Right ventricle myocardium superior (tissue), 1 donor: ENCODE measurements at places on chromosomes 3 and 15.

DNA sequence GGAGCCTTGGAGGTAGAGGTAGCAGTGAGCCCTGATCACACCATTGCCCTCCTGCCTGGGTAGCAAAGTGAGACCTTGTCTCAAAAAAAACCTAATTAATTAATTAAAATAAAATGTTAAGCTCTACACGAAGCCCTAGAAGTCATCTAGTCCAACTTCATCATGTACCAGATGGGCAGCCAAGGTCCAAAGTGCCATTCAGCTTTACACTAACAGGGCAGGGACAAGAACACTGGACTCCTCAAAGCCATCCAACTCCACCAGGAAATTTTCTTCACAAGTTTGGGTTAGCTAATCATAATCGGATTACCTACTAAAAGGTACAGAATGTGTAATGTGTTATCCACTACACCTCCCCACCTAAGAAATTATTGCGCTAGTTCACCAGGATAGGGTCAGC is 48.8 kb downstream of the WWTR1 start:
- no peak for DNase-seq

- DNase-seq: no peak
Measured at GRCh38 chr3:171028779-171029232, 2.3 kb upstream of the SLC2A2 start.

GRCh38 chr3:37556789-37557301 is 304.8 kb upstream of the CTDSPL start:
- no peak for DNase-seq

- DNase-seq: no peak
Measured at GRCh38 chr3:14900881-14901873, 46.2 kb upstream of the NR2C2 start.

DNA sequence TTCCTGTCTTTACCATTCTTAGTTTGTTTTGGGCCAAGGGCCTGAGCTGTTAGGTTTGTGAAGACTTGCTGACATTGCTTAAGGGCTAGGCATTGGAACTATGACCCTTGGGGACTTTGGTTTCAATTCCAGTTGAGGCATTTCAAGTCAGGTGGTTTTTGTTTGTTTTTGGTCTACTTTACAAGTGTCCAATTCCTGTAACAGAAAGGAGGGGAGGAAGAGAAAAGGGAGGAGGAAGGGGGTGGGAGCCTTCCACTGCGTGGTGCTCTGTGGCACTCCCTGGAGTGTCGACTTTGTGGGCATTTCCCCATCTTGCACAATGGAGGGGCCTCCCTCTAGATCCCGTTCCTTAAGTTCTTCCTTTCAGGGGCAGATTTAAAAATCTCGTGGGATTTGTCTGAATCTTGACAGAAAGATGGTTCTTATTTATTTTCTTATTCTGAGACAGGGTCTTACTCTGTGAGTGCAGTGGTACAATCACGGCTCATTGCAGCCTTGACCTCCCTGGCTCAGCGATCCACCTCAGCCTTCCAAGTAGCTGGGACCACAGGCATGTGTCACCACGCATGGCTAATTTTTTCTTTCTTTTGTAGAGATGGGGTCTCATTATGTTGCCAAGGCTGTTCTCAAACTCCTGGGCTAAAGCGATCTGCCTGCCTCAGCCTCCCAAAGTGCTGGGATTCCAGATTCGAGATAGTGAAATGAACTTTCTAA is 59.5 kb upstream of the RYK start:
- DNase-seq: no peak

GRCh38 chr15:55823191-55823670 is 80.3 kb upstream of the PRTG start:
- DNase-seq: no peak

- DNase-seq: peak; percentile 64
Measured at GRCh38 chr3:124772081-124772831, 42.0 kb downstream of the UMPS start.

DNA sequence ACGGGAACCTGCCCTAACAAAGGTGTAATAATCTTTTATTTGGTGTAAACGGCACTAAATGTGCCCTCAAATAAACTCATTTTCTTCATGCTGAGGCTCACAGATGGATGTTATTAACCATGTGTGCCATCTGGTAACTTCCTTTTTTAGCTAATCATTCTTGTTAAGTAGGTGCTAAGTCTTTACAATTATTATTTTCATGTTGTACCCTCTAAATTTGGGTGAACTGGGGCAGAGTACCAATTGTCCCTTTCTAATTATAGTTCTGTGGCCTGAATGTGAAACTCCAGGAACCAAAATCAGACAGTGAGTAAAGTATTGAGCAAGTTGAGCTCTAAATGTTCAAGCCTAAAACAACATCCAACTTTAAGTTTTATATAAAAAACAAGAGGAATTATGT is 220.7 kb upstream of the CADM2 start:
- DNase-seq: no peak

- DNase-seq: no peak
Measured at GRCh38 chr3:60453326-60453725, 797.9 kb downstream of the FHIT start.

DNA sequence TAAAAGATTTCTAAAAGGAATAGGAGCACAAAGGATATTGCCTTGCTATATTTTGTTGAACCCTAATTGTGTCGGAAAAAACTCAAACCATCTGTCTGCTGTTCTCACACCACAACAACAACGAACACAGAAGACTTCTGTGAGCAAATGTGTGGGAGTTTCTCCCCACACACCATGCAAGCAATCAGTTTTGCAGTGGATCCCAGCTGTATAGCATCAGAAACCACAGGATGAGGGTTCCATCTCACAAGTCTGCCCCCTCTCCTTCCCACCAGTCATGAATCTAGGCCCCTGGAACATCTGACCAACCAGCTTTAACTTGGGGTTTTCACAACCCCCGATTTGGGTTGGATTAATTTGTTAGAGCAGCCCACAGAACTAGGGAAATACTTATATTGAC is 91.3 kb upstream of the SLC4A7 start:
- no peak for DNase-seq

DNA sequence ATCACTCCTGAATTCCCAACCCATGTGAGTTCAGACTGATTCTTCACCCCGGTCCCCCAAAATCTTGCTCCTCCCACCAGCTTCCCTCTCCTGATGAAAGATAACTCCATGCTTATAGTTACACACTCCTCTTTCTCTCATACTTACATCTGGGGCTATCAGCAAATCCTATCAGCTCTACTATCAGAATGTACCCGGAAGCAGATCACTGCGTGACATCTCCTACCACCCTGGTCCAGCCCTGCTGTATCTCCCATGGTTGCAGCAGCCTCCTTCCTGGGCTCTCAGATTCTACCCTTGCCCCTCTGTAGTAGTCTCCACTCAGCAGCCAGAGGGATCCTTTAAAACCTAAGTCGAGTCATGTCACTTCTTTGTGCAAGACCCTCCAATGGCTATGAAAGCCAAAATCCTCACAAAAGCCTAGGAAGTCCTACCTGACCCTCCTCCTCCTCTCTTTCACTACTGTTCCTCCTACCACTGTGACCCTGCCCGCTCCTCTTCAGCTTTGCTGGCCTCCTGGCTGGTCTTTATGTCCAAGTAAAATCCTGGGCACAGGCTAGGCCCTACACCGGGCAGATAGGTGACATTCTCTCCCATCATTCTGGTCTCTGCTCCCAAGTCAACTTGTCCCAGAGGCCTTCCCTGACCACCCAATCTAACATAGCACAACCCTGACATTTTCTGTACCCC is 16.2 kb downstream of the XIRP1 start:
- no peak for DNase-seq

DNA sequence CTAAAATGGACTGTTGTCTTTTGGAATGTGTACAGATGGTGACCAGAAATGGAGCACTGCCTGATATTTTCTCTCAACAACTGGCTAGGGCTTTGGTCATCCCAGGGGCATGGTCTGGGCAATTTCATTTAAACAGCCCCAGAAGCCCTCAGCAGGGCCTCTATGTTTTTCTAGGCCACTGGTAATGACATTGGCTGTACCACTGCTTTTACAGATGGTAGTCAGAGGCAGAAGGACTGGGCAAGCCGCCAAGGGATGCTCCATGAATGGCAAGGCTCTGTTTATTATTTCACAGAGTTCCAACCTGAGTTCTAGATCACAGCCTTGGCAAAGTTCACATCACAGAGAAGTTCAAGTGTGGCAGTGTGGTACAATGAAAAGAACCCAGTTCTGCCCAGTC is 37.0 kb upstream of the LMCD1 start:
- no peak for DNase-seq

DNA sequence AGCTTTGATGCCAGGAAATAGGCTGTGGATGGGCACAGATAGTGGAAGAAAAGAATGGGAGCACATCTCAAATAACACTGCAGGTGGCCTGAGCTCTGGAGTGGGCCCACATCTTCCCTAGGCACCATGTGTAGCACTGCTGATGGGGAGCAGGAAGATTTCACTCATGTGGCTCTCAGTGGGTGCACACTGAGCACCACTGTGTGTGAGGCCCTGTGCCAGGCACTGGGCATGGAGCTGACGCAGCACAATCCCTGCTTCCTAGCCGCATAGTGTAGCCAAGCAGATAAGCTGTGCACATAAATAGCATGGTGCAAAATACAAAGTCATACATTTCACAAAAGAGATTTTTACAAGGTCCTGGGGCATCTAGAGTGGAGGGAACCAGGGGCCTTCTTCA is 101.6 kb downstream of the MOBP start:
- peak; percentile 55 for DNase-seq

- no peak for DNase-seq
Measured at GRCh38 chr3:81237181-81237580, 524.3 kb downstream of the GBE1 start.

- no peak for DNase-seq
Measured at GRCh38 chr3:129793942-129794310, 99.6 kb downstream of the TMCC1 start.

DNA sequence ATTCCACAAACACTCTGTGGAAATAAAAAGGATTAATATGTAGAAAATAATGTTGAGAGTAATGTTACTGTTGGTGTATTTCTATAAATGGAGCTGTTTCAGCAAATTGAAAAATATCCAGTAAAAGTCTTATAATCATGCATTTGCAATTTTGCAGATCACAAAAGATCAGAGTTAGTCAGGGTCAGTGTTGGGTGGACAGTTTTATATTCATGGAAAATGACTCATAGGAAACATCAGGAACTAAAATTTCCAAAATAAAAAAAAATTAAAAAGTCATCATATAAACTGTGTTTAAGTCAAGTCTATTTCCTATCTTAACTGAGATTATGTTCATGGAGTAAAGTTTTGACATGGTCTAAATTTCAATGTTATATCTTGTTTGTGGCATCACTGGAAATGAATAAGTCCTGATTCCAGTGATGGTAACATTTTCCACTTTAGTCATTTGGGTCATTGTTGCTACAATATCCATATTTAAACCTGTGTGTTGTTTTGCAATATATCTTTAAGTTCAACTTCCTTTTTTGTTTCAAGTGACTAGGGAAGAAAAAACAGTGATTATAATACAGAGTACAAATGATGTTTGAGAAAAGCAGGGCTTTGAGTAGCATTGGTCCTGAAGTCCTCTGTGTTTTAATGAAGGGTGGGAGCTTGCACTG is 37.8 kb downstream of the MITF start:
- DNase-seq: no peak

- no peak for DNase-seq
Measured at GRCh38 chr3:127815641-127816605, 6.4 kb downstream of the MGLL start.

DNA sequence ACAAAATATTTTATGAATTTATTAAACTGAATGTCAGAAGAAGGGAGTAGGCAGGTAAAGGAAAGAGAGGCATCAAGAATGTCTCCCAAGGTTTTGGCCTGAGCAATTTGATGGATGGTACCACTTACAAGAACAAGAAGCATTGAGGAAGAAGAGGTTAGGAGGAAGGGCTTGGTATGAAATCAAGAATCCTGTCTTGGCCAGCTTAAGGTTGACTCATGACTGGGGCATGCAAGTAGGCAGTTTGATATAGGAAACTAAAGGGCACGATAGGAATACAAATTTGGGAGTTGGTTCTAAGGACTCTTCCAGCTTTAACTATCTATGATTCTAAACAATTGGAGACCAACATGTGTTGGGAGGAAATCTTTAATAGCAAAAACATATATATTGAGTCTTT is 79.1 kb downstream of the NTRK3 start:
- no peak for DNase-seq

GRCh38 chr15:99249270-99249841 is at the start of gene TTC23:
Gene TTC23 (minus strand): TSS chr15:99249581. CDS start chr15:99228712, 20,869 bp downstream.
- DNase-seq: no peak
